Stimulated activated CD4-positive, alpha-beta T cell treated with anti-CD3 and anti-CD28 coated beads, Interleukin-1b, Interleukin-23, amount 100 ng/mL, for 24 hours (primary cell): ENCODE measurements at places on chromosomes 1 and 21.
A peak's percentile ranks its signal among the peaks of the same experiment; 100 is the strongest.

DNA sequence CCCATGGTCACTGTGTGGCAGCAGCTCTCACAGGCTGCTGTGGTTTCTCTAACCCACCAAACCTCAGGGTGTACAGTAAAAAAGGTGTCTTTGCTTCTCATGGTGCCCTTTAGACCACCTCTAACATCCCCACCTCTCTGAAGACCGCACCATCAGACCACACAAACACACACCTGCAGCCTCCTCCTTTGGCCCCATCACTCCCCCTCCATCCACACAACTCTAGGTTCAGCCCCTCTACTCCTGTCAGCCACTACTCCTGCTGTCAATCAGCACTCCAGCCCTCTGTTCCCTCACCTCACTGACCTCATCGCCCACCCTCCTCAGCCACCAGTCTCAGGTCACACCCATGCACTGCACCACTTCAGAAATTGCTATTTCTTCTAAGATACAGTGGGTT lies 7.5 kb downstream of the ZNF692 start:
- no peak for DNase-seq

- DNase-seq, result no peak
Measured at GRCh38 chr1:70504176-70504820, 93.2 kb downstream of the CTH start.

- DNase-seq, result no peak
Measured at GRCh38 chr1:35708441-35708921, 10.2 kb downstream of the C1orf216 start.

GRCh38 chr21:44893948-44894656 lies 20.6 kb upstream of the PTTG1IP start:
- no peak for DNase-seq

GRCh38 chr1:234875953-234876855 lies 252.4 kb downstream of the TOMM20 start:
- DNase-seq, result peak; percentile 25

DNA sequence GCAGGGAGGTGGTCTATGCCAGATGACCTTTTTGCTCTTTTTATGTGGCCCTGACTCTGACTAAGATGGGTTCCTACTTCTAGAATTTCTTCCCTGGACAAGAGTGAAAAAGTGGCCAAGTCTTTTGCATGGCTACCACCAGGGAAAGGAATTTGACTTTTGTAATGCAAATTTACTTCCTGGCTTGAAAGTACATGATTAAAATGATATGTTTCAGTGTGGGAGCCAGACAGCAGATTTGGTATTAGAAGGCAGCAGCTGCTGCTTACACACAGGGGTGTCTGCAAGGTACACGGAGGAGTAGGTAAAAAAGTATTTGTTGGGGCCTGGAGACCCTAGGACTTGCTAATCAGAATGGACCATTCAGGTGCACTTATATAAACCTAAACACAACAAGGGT lies 78.4 kb downstream of the KCND3 start:
- DNase-seq, result no peak

- DNase-seq, result no peak
Measured at GRCh38 chr1:223524930-223525451, 131.8 kb downstream of the CCDC185 start.

DNA sequence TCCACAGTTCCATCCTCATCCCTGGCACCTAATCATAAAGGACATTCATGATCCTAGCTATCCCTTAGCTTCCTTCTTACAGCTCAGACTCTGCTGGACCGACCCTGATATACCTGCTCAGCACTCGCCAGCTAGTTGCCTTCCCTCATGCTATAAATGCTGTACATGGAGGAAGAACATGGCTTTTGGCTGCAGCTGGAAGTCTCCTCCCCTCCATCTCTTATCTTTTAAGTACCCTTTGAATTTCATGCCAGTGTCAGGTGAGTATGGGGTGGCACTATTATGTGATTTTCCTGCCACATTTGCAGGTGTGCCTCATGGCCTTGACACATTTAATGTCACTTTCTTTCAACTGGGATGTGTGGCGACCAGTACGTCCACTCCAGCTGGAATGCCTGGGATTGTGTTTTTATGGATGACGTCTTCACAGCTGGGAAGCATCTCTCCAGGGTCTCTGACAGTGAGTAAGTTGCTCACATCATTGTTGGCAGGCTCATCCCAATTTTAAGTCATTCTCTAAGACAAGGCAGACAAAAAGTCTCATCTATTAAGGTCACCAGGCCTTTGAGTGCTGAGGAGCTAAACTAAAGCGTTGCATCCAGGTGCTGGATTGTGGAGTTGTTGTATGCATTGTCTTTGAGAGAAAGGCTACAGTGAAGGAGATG lies 43.4 kb downstream of the RUNX1 start:
- no peak for DNase-seq

- no peak for DNase-seq
Measured at GRCh38 chr21:31592963-31593560, 66.4 kb upstream of the SOD1 start.

DNA sequence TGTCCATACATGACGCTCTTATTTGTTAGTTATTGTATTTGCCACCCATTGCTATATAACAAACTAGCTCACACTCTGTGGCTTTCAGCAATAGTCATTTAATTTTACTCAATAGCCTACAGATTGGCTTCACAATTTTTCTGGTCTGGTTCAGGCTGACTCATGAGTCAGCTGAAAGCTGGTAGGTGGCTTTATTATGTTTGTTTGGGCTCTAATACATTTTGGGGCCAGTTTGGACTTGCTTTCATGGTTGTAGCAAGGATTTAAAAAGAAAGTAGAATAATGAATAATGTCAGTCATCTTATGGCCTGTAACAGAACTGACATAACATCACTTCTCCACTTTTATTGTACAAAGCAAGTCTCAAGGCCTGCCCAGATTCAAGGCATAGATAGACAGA lies 338.7 kb downstream of the LRRIQ3 start:
- no peak for DNase-seq

DNA sequence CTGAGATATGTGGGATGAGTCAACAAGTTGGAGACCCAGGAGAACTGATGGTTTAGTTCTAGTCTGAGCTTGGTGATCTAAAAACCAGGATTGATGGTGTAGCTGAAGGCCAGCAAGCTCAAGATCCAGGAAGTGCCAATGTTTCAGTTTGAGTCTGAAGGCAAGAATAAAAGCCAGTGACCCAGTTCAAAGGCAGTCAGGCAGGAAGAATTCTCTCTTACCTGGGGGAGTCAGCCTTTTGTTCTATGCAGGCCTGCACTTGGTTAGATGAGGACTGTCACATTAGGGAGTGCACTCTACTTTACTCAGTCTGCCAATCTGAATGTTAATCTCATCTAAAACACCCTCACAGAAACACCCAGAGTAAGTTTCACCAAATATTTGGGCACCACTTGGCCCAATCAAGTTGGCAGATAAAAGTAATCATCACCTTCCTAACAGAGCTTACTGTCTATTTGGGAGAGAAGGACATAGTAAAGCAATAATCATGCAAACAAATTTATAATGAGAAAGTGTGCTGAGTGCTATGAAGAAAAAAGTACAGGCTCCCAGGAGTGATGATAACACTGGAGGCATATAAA lies 63.4 kb downstream of the TSEN15 start:
- DNase-seq, result no peak

GRCh38 chr1:32753532-32754316 lies 51.2 kb upstream of the SYNC start:
- peak; percentile 54 for DNase-seq

DNA sequence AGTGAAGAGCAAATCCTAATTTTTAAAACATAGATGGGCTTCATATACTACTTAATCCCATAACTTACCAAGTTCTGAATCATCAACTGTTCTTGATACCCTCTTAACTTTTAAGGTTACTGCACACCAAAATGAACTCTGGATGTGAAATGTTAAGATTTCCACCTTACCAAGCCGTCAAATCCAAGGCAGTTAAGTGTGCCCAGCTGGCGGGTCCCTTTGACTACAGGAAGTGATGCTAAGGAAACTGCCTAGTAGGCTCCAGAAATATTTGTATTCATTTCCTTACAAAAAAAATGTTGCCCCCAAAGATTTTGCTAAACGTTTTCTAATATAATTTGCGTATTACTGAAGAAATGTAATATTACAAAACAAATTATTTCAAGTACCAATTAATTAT lies 10.7 kb downstream of the NRIP1 start:
- no peak for DNase-seq

DNA sequence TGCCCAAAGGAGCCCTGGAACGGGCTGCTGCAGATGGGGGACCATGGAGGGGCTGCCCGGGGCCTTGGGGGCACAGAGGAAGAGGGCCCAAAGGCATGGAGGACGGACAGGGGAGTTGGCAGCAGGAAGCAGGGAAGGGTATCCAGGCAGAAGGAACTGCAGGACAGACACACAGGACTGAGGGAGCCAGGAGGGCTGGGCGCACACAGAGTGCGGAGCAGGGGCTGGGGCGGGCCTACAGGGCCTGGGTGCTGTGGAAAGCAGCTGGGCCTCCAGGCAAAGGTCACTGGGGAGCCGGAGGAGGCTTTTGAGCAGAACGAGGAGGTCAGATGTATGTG lies 28.1 kb downstream of the KRTAP10-1 start:
- no peak for DNase-seq

GRCh38 chr1:79785964-79786363 lies 779.4 kb upstream of the ADGRL4 start:
- DNase-seq, result no peak

DNA sequence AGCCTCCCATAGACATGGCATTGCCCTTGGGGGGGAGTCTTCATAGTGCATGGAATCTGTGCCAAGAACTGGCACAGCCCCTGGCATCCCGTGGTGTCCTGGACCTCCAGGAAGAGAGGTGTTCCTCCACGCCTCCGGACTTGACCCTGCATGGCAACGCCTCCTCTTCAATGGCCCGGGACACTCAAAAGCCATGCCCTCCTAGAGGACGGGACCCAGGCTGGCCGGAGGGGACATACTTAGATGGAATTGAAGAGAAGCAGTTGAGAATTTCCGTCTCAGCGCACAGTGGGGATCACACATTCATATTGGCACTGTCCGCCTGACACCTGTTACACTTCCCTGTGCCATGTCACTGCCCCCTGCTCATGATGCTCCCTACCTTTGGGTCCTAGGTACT lies 38.4 kb upstream of the TENT5C start:
- DNase-seq, result no peak

- DNase-seq, result peak; percentile 72
Measured at GRCh38 chr1:25810341-25811299, 9.1 kb upstream of the MTFR1L start.

DNA sequence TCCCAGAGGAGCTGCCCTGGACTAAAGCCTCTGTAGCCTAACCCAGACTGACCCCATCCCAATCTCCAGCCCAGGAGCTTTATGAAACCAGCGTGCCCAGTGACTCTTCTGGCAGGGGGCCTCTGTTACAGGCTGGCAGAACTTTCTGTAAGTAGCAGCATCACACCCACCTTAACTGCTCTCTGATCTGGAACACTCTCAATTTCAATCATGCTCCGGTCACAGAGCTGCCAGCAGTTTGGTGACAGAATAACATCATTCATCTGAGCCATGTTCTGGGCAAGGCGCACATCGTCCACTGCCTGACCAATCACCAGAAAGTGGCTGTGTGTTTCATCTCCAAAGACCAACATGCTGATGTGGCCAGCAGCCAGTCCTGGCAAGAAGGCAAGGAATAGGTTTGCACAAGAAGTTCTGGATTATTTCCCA lies 14.7 kb downstream of the ADCY10 start:
- no peak for DNase-seq

GRCh38 chr1:246001837-246002230 lies 505.2 kb downstream of the SMYD3 start:
- DNase-seq, result no peak

GRCh38 chr21:35976929-35977328 lies 83.4 kb downstream of the SETD4 start:
- no peak for DNase-seq

GRCh38 chr1:246367041-246367440 lies 140.0 kb downstream of the SMYD3 start:
- no peak for DNase-seq

- no peak for DNase-seq
Measured at GRCh38 chr1:51009381-51009780, 39.3 kb downstream of the CDKN2C start.

DNA sequence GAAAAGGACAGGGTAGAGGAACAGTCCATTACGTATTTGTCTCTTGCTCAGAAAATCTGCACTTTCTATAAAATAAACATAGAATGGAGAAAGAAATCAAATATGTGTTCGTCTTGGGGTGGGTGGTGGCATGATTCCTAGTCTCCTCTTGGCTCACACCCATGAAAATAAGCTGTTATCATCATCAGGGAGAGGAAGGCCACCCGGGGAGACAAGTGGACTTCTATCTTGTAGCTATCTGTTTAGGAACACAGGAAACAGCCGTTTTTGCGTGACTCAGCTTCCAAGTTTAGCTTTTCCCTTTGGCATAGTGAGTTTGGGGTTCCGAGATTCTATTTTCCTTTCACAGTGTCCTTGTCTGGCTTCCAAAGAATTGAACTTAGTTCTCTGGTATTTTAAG lies 622.3 kb downstream of the PTPRU start:
- no peak for DNase-seq

DNA sequence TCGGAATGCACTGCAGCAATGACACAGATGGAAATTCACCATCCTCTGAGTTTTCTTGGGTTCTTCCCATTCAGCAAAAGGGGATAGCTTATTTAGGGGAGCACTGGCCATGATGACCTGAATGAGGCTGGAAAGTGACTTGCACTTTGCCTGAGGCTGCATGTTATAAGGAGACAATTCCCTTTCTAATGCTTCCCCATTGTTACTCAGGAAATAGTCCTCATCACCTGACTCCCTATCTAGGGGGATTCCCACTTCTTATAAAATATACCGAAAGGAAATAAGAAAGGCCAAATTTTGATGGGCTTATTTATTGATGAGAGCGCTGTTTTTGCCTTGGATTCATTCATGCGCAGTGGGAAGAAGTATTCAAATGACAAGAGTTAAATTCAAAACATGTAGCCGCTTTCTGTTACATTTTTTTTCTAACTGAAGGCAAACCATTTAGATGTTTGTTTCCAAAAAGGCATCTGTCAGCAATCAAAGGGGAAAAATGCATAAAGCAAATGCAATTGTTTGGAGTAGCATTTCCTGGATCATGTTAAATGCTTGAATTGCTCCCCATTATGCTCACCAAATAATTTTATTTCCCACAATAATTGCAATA lies 220.3 kb upstream of the NFIA start:
- DNase-seq, result no peak
